ENCODE measurements at places on chromosomes 7 and 10. TPM values are rescaled to one million over a fixed set of nuclear protein-coding genes. Genes with fewer than 3 reads are reported as not detected.

DNA sequence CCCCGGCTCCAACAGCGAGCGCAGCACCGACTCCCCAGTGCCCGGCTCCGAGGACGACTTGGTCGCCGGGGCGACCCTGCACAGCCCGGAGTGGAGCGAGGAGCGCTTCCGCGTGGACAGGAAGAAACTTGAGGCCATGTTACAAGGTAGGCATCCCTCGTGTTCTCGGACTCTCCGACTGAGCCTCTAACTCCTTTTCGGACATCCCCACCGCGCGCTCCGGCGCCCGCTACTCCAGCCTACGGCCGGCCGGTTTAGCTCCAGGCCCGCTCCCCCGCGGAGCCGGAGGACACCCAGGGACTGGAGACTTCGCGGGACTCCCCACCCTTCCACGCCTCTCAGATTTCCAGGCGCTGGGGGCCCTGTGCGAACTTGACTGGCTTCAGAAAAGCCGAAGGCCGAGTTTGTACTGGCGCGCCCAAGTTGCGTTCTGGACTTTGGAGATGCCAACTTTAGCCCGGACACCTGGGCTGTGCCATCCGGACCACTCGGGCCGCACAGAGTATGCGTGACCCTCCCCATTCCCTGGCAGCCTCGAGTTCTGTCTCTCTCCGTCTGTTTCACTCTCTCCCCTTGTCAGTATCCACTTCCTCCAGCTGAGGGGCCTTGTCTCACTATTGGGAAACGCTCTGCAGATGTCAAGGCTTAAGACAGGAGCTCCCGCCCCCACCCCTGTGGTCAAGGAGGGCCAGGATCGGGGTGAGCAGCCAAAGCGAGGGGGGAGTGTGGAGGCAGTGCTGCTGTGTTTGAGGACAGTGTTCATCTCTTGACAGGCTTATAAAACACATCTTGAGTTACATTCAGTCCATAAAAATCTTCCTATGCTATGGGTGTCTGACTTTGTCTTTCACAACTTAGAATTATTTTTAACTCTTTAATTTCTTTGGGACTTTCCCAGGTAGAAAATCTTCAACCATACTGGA is 777 bp downstream of the BICC1 start:
- no peak for DNase-seq

- no peak for DNase-seq
These were observed 196.9 kb upstream of the PPP2R2D start for GRCh38 chr10:131703941-131704340.

GRCh38 chr10:79244068-79244442 is 103.2 kb upstream of the PPIF start:
- no peak for DNase-seq

DNA sequence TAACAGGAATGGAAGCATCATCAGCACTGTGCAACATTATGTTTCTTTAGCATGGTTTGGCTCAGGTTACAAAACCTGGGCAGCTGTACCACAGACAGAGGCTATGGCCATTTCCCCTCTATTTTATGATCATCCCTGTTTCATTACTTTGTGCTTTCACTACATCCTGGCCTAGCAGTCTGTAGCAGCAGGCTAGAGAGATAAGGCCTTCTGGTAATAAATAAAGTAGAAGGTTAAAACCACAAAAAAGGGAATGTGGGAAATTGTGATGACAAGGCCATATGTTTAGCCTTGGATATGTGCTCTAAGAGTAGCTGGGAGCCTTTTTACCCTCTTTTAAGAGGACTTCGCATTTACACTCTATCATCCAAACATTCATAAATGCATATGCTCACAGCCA is 266.2 kb upstream of the PHF14 start:
- DNase-seq = no peak

DNA sequence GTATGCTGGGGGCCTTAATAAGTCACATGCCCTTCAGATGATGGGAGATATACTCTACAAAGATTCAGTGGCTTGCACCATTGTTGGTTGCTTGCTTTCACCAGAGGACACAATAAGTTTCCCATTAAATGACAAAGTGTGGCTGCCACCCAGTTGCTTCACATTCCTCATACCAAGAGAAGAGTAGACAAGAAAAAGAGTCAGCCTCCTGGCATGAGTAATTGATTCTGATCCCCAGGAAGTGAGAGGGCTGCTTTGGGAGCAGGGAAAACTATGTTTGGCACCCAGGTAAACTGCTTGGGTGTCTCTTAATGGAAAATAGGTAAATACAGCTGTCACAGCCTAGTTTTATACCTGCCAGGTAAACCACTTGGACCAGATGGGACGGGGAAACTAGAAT is 66.7 kb upstream of the IL6 start:
- DNase-seq = no peak

- no peak for DNase-seq
These were observed 16.9 kb upstream of the TSPAN14 start for GRCh38 chr10:80437227-80437626.

- no peak for DNase-seq
These were observed 75.7 kb downstream of the IMMP2L start for GRCh38 chr7:111486472-111487142.

- DNase-seq = no peak
These were observed 1.8 kb downstream of the ARMC10 start for GRCh38 chr7:103076764-103077163.

DNA sequence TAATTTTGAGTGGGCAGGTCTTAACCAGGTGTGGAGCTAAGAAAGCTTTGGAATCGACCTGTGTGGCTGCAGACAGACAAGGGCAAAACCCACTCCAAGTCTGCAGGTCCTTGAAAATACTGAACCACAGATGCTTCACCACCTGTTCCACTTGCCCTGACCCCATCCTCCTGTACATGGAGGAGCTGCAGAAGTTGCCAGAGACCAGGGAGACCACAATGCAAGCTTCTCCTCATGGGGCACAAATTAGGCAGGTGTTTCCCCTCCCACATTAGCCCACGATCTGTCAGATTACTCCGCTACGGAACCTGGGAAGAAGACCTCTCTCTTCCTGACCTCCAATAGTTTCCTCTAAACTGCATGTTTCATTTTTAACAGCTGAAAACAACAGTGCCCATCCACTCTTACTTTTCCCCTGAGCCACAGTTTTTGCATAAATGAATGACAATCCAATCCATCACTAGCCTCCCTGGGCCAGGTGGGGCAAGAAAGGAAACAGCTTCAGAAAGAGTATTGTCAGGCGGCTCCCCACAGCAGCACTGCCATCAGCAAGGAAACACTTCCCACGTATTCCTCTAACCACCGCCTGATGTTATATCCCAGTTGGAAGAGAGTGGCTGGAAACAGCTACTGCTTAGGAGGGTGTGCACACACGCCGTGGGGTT is 141.6 kb downstream of the PRKAG2 start:
- DNase-seq = no peak

DNA sequence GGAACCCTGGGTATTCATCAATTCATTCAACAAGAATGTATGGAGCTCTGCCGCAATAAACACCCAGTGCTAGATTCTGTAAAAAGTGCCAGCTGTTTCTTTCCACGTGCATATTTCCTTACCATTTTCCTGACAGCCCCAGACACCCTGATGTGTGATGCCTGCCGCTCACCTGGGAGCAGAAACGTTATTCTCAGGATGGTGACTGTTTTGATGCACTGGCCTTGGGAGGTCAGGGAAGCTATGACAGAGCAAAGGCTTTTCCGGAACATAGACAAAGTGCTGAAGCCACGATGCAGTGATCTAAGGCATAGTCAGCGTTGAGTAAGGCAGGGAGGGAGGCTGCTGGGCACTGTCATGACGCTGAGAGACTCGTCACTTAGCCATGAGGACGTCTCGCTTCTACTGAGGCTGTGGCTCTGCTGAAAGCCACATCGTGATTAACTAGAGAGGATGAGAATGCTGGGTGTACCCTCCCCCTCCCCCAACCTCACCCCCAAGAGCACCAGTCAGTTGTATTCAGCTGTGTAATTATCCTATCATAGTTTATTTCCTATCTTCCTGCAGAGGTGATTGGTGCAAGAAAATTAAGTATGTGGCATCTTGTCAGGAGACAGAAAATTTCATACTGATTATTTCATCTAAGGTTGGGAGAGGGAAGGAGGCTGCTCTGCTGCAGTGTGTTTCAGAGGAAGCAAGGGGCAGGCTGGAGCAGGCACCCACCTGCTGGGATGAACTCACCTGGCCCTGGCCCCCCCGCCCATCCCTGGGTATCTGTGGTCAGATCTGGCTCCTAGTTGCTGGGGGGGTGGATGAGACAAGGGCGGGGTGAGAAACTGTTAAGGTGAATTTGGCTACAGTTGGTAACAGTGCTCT is 48.8 kb upstream of the SMNDC1 start:
- no peak for DNase-seq

GRCh38 chr7:77697535-77697831 is 1.2 kb downstream of the RSBN1L start:
- DNase-seq = peak; percentile 2

DNA sequence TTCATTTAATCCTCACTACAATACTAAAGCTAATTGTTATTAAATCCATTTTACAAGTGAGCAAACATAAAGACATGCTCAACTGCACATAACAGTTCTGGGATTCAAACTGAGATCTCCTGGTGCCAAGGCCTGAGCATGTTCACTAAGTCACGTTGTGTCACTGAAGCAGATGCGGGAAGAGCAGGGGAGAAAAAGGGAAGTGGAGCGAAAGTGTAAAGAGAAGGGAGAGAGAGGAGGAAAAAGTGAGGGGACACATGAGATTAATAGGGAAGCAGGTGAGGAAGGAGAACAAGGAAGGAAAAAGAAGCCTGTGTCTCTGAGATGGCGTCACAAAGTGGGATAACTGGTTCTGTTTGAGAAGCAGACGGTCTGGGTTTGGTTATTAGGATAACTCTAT is 38.9 kb upstream of the KAT6B start:
- no peak for DNase-seq

Gene SFTPA1
- not detected for total RNA-seq

Gene GLUD1
- total RNA-seq = 133 TPM

Gene LRRN3
- 0.23 TPM for total RNA-seq

Gene PAX4
- not detected for total RNA-seq

Gene DNAJC12
- total RNA-seq = not detected

Gene COL28A1
- total RNA-seq = 0.50 TPM

Gene INPP5F
- 5.3 TPM for total RNA-seq
